ENCODE measurements at places on chromosomes 13 and 19.

DNA sequence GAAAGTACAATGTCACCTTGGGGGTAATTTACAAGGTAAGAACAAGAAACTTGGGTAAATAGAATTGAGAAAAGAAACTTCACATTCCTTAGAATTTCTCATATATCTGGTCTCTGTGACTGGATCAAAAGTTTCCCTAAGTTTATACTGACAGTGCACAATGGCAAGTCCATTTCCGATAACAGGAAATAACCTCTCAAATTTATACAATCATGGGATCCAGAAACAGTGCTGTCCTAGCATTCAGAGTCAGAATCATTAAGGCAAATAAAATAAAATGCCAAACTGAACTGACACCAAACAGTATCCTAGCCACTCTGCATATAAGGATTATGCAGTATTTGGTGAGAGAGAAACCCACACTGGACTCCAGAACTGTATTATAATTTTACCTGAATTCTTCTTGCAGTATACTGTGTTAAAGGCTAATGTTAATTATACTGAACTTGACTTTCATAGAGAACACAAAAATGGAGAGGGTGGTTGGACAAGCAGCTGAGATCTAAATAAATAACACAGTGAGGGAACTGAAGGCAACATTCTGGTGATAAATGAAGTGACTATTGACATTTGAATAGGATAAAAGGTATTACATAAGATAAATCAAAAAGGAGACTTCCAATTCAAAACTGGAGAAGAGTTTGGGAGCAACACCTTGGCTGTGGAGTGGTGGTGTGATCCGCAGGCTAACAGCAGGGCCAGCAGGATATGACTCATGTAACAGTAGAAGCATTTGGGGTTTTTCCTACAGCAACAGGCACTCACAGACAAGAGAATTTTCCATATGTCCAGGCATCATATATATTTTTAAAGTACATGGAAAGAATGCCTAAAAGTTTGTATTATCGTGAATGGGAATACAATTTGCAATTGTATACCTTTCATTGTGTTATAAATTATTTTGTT is 932.5 kb upstream of the MIR17HG start:
- DNase-seq: no peak

DNA sequence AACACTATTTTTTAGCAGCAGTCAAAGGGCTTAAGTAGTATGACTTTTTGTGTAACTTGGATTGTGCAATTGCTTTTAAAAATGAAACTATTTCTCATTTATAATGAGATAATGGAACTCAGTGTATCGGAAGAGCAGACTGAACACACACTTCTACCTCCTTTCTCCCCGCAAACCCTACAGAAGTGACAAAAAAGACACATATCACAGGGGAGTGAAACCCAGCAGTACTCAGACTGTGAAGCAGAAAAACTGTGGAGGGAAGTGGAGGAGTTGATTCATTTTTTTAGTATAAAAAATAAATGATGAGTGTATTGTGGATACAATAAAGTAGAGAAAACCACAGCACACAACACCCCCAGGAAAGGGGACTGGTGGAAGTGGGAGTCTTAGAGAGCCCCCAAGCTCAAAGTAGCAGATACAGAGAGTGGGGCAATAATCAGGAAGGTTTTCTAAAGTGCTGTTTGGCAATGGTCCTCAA is 9.7 kb downstream of the LPAR6 start:
- no peak for DNase-seq

DNA sequence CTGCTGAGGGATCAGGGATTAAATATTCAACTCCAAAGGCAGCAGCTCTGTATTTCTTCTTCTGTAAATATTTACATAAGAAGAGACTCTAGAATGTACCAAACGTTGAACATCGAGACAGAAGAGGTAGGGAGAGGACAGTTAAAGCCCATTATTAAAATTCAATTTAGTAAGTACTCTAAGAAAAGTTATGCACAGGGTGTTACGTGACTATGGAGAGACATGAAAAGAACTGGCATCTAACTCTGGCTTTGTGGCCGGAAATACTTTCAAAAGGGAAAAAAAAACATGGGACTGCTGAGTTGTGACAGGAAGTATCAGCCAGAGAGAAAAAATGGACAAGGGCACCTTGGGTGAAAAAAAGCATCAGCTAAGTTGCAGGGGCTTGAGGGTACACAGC is 36.7 kb downstream of the LNX2 start:
- no peak for DNase-seq

DNA sequence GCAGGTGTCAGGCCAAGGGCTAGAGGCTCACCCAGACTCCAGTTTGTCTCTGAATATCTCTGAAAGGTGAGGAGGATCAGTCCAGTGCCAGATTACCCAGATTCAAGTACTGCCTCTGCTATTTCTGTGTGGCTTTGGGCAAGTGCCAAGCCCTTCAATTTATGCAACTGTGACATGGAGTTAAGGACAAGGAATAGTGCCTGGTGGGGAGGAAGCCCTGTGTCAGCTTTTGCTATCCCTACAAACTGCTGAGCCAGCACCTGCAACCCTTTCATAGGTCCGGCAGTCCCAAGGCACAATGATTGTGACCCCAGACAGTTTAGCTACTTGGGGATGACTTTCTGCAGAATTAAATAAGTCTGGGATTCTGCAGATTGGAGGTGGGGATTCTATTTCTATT is 123.0 kb downstream of the KL start:
- DNase-seq: no peak

DNA sequence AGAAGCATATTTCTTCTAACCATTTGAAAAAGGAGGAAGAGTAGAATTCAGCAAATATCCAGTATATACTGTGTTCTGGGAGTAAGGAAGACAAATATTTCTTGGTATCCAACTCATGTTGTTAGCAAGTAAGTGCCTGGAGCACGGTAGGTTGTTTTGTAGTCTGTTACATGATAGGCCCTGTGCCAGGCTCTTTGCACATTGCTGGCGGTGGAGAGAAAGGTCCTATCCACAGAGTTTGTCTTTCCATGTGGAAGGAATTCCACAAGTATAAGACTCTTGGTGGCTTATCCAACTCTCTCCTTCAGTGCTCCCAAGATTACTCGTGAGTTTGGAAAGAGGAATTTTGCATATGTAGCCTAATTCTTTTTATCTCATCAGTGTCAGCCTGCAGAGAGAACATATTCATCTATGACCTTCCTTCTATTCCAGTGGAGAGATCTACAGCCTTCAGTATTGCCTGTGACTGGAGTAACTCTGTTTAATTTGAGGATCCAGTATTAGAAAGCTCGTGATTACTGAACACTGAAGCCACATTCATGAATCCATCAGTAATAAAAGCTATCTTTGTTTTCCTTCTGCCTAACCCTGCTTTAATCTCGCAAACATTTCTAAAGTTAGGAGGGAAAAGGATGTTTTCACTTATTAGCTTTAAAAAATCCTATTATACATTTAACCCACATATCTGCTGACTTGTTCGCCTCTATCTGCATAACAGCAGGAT is 183.9 kb upstream of the CSNK1A1L start:
- no peak for DNase-seq

DNA sequence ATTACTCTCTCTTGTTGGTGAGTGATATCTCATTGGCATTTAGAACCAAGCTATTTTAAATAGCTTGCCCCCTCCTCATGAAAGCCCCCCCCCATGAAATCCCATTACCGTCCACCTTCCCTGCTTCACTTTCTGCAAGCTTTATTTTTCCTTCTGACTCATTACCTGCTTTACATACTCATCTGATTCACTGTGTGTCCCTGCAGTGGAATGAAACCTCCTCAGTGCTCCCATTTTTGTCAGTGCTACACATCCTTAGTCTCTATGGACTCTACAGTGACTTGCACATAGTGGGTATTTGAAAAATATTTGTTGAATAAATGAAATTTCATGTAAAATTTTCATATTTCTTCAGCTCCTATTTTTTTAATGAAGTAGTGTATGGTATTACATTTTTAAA is 62.3 kb downstream of the DOCK9 start:
- no peak for DNase-seq

GRCh38 chr19:11364935-11365334 is 9.5 kb upstream of the SWSAP1 start:
- no peak for DNase-seq

DNA sequence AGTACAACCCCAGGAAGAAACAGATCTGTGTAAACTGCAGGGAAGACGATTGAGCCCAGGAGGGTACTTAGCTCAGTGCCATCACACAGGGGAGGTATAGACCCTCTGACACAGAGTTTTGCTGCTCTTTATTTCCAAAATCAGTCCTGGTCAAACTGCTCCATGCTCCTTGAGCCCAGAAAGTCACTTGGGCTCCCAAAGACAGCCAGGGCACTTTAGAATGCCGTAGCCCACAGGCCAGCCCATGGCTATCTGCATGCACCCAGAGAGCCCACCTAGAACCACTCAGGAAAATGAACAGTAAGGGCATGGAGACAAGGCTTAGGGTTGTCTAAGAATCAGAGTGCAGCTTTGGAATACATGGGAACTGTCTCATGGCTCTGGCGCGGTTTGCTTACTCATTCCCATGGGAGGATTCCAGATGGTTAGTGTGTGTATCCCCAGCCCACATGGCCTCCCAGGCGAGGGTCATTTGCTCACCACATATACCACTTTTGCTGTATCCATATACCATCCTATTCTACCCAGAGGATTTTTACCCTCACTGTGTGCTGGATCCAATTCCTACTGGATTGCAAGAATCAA is 14.7 kb upstream of the PDCD5 start:
- no peak for DNase-seq

- DNase-seq: no peak
Observed at GRCh38 chr19:6725513-6726231, 5.2 kb upstream of the C3 start.

GRCh38 chr19:7895565-7895964 is 7.3 kb downstream of the LRRC8E start:
- DNase-seq: no peak

DNA sequence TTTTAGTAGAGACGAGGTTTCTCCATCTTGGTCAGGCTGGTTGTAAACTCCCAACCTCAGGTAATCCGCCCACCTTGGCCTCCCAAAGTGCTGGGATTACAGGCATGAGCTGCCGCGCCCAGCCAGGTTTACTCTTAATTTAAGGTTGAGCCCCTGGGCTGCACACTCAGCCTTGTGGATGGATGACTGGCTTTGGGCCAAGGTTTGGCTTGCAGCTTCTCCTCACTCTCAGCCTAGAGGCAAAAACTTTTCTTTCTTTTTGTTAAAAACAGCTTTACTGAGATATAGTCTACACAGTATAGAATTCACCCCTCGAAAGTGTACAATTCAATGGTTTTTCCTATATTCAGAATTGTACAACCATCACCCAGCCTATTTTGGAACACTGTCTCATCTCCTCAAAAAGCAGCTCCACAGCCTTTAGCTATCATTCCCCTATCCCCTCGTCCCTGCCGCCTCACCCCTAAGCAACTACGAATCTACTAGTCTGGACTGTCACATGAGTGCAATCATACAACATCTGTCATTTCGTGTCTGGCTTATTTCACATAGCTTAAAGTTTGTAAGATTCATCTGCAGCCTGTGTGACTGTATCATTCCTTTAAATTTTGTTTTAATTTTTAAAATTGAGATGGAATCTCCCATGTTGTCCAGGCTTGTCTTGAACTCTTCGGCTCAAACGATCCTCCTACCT is 14.5 kb upstream of the TSPAN16 start:
- DNase-seq: no peak

- no peak for DNase-seq
Observed at GRCh38 chr13:51637852-51638215, 53.6 kb downstream of the WDFY2 start.

- DNase-seq: peak; percentile 72
Observed at GRCh38 chr19:6768236-6768785, 1.1 kb upstream of the SH2D3A start.

- DNase-seq: no peak
Observed at GRCh38 chr13:33649212-33649878, 168.6 kb upstream of the RFC3 start.

GRCh38 chr19:11881151-11881800 is 6.3 kb upstream of the ZNF69 start:
- DNase-seq: peak; percentile 72

- no peak for DNase-seq
Observed at GRCh38 chr13:103640606-103641005, 574.4 kb upstream of the SLC10A2 start.

- DNase-seq: no peak
Observed at GRCh38 chr13:46320406-46320805, 66.6 kb downstream of the RUBCNL start.

DNA sequence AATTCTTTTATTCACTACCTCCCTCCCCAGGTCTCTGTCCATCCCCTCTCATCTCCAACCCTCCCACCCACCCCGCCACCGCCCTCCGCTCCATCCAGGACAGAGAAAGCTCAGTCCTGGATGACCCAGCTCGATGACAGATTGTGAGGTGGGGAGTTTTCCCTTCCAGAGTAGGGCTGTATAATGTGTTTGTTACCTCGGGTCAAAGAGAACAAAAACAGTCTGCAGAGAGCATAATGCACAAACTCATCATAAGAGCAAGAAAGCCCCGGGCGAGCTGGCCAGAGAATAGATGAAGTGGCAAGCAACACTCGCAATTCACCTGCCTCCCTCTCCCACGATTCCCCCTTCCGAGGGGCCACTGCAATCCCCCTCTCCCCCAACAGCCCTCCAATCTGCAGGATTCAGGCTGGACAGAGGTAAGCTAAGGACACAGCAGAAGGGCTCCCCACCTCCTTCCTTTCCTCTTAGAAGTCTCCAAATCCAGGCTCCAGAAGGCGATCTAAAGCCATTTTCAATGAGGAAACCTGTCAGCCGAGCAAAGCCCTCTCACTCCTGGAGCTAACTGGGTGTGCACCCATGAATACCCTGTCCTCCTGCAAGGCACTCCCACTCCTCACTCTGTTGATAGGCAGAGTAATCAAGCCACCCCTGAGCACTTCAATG is 2.6 kb downstream of the CACNA1A start:
- DNase-seq: no peak

DNA sequence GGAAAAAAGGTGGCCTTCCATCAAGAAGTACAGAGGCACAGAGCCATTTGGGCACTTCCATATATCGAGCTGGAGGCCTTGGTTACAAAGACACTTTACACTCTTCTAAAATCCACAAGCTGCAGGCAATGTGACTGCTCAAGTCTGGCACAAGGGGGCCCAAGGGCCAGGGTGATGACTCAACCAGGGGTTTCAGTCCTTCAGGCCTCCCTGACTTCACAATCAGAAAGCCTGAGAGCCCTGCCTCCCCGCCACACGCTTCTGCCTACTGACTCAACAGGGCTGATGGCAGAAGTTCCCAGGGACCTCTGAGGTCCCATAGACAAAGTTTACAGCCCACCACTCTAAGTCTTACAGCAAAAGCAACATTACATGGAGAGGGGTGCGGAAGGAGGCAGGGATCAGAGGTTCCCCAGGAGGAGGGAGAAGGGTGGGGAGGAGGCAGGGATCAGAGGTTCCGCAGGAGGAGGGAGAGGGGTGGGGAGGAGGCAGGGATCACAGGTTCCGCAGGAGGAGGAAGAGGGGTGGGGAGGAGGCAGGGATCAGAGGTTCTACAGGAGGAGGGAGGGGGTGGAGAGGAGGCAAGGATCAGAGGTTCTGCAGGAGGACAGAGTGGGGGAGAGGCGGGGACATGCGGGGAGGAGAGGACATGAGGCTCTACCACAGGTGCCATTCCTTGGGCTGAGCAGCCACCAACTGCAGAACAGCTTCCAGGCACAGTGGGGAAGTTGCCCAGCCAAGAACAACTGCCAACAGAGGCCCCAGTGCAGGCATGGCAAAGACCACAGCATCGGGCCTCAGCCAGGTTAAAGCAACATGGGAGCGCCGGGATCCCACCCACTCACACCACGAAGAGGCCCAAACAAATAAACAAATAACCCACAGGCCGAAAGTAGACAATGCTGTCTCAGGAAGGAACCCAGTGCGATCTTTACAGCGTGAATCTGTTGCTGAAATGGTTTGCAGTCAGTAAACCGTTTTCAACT is 52.0 kb downstream of the SLC7A1 start:
- no peak for DNase-seq
